Colonic mucosa (tissue), 4 donors: ENCODE measurements at places on chromosomes 16 and 17. TPM values are rescaled to one million over a fixed set of nuclear protein-coding genes. Genes with fewer than 3 reads are reported as not detected.

- H3K27me3 ChIP-seq, result no peaks in the 10 kb centered on the region
- DNase-seq, result no peak
- no peaks in the 10 kb centered on the region for H3K4me1 ChIP-seq
- no peak overlapping the region for H3K4me3 ChIP-seq
- H3K36me3 ChIP-seq, result no peaks in the 10 kb centered on the region
These were observed 36.3 kb downstream of the GAS7 start for GRCh38 chr17:10162096-10162495.

- no peak overlapping the region for H3K27ac ChIP-seq
- H3K36me3 ChIP-seq, result no peaks in the 10 kb centered on the region
- H3K4me3 ChIP-seq, result no peak overlapping the region
These were observed 76.0 kb downstream of the LYRM1 start for GRCh38 chr16:20976576-20976975.

Gene BTBD17
- total RNA-seq, result 0.22 TPM

GRCh38 chr17:17401271-17401781 lies 75.5 kb upstream of the MED9 start:
- no peak overlapping the region for H3K4me3 ChIP-seq
- no peaks in the 10 kb centered on the region for H3K27me3 ChIP-seq
- H3K4me1 ChIP-seq, result no peaks in the 10 kb centered on the region
- no peaks in the 10 kb centered on the region for H3K36me3 ChIP-seq

- no peaks in the 10 kb centered on the region for H3K36me3 ChIP-seq
- H3K27me3 ChIP-seq, result no peaks in the 10 kb centered on the region
- no peak for DNase-seq
- H3K27ac ChIP-seq, result no peak overlapping the region
These were observed 42.2 kb downstream of the LDHD start for GRCh38 chr16:75074304-75074793.

DNA sequence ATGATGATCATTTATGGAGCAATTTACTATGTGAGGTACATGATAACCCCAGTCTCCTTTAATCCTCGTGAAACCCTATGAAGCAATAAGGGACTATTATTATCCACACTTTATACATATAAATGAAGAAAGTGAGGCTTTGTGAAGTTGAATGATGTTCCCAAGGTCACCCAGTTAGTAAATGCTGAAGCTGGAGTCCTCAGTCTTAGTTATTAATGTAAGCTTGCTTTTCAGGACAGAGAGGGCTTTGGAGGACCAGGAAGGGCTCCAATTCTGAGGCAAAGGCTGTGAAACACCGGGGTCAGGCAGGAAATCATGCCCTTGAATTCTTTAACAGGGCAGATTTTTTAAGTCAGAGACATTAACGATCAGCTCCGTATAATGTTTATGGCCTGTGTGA lies 36.8 kb downstream of the KSR1 start:
- no peak overlapping the region for H3K27ac ChIP-seq
- H3K4me3 ChIP-seq, result no peak overlapping the region
- no peaks in the 10 kb centered on the region for H3K27me3 ChIP-seq
- peaks cover 4% of the 10 kb centered on the region for H3K4me1 ChIP-seq
- no peaks in the 10 kb centered on the region for H3K36me3 ChIP-seq

Gene TMC8
- 5.4 TPM for total RNA-seq

Gene FLCN
- total RNA-seq, result 36.7 TPM

GRCh38 chr17:33260638-33261037 lies 32.5 kb downstream of the ASIC2 start:
- no peaks in the 10 kb centered on the region for H3K36me3 ChIP-seq
- DNase-seq, result peak; percentile 46
- H3K27ac ChIP-seq, result no peak overlapping the region
- H3K4me1 ChIP-seq, result no peaks in the 10 kb centered on the region

- H3K4me1 ChIP-seq, result no peaks in the 10 kb centered on the region
- H3K36me3 ChIP-seq, result no peaks in the 10 kb centered on the region
- H3K4me3 ChIP-seq, result no peak overlapping the region
- no peaks in the 10 kb centered on the region for H3K27me3 ChIP-seq
These were observed 10.8 kb upstream of the NME1 start for GRCh38 chr17:51142597-51142996.

GRCh38 chr17:30975042-30975820 lies 4.4 kb downstream of the RNF135 start:
- H3K4me1 ChIP-seq, result no peaks in the 10 kb centered on the region
- no peak overlapping the region for H3K4me3 ChIP-seq
- no peak for DNase-seq
- H3K36me3 ChIP-seq, result no peaks in the 10 kb centered on the region

- H3K4me3 ChIP-seq, result peak overlapping the region; percentile 16
- DNase-seq, result peak; percentile 78
- peak overlapping the region; percentile 15 for H3K27ac ChIP-seq
- H3K27me3 ChIP-seq, result no peaks in the 10 kb centered on the region
These were observed 16.6 kb downstream of the COPRS start for GRCh38 chr17:31842195-31843069.

GRCh38 chr17:27323538-27324215 lies 29.8 kb downstream of the WSB1 start:
- peak overlapping the region; percentile 64 for H3K27ac ChIP-seq
- H3K4me1 ChIP-seq, result peaks cover 12% of the 10 kb centered on the region
- H3K4me3 ChIP-seq, result no peak overlapping the region
- DNase-seq, result peak; percentile 93
- H3K27me3 ChIP-seq, result no peaks in the 10 kb centered on the region

GRCh38 chr17:69326377-69327059 lies 415 bp downstream of the ABCA5 start:
- no peaks in the 10 kb centered on the region for H3K27me3 ChIP-seq
- peak overlapping the region; percentile 62 for H3K4me3 ChIP-seq
- DNase-seq, result no peak
- H3K27ac ChIP-seq, result peak overlapping the region; percentile 86

- DNase-seq, result no peak
- no peaks in the 10 kb centered on the region for H3K27me3 ChIP-seq
- no peak overlapping the region for H3K27ac ChIP-seq
- H3K4me1 ChIP-seq, result peaks cover 8% of the 10 kb centered on the region
- H3K36me3 ChIP-seq, result no peaks in the 10 kb centered on the region
- H3K4me3 ChIP-seq, result no peak overlapping the region
These were observed 184.9 kb downstream of the MSI2 start for GRCh38 chr17:57441270-57441600.

GRCh38 chr16:66379571-66379941 lies 13.1 kb downstream of the CDH5 start:
- H3K4me1 ChIP-seq, result no peaks in the 10 kb centered on the region
- H3K27me3 ChIP-seq, result no peaks in the 10 kb centered on the region
- no peak for DNase-seq
- no peak overlapping the region for H3K4me3 ChIP-seq

GRCh38 chr17:44171931-44172455 lies 1.5 kb downstream of the ASB16 start:
- DNase-seq, result no peak
- H3K36me3 ChIP-seq, result no peaks in the 10 kb centered on the region
- H3K4me3 ChIP-seq, result no peak overlapping the region
- H3K4me1 ChIP-seq, result no peaks in the 10 kb centered on the region
- no peak overlapping the region for H3K27ac ChIP-seq

DNA sequence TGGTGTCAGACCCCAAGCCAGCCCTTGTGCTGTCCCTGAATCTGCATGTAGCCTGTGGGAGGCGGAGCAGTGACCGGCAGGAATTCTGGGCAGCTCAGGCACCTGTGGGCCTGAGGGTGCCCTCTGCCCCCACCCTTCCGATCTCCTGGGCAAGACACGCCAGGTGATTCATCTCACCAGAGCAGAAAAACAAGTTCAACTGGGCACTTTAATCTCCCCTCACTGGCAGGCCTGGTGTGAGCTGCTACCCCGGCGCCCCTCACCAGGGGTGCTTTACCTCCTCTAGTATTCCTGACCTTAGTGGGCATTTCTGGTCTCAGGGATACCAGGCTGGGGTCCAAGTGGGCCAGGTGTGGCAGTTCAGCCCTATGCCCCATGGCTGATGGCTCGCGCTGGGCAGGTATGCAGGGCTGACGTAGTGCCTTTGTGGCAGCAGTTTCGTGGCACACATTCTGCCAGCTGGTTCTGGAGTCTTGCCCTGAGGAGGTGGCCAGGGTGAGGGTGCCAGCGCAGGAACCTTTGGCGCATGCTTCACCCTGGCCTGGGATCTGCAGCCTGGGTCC lies 6.0 kb downstream of the ERBB2 start:
- peak; percentile 85 for DNase-seq
- peaks cover 23% of the 10 kb centered on the region for H3K4me1 ChIP-seq
- H3K4me3 ChIP-seq, result no peak overlapping the region
- H3K27me3 ChIP-seq, result no peaks in the 10 kb centered on the region
- H3K36me3 ChIP-seq, result peaks cover 9% of the 10 kb centered on the region
- H3K27ac ChIP-seq, result peak overlapping the region; percentile 86

Gene RNPS1
- total RNA-seq, result 154 TPM
